ENCODE measurements at places on chromosomes 2 and 18.
A peak's percentile ranks its signal among the peaks of the same experiment; 100 is the strongest.

GRCh38 chr2:239037559-239037910 is 189.7 kb downstream of the TWIST2 start:
- DNase-seq: no peak

- no peak for DNase-seq
Measured at GRCh38 chr2:28357948-28358667, 34.5 kb upstream of the FOSL2 start.

- DNase-seq: peak; percentile 58
Measured at GRCh38 chr2:209619782-209620181, 151.8 kb upstream of the UNC80 start.

- DNase-seq: no peak
Measured at GRCh38 chr2:121949271-121949670, 193.8 kb downstream of the TSN start.

DNA sequence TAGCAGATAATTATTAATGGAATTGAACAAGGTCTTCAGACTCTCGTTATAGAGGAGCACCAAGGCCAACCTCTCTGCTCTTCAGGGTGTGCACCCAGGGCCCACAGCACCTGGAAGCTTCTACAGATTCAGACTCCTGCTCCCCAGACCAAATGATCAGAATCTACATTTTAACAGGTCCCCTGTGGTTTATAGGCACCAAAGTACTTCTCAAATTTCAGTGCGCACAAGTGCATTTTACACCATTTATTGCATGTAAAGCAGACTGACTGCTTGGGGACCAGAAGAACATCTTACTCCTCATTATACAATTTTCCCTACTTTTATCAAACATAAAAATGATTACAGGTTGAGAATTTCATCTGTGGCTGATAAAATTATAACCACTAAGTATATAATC is 163.9 kb downstream of the COL4A4 start:
- DNase-seq: no peak

All from KBM-7 (cell line).